SK-N-MC (cell line): ENCODE measurements at places on chromosomes 5 and 9.

DNA sequence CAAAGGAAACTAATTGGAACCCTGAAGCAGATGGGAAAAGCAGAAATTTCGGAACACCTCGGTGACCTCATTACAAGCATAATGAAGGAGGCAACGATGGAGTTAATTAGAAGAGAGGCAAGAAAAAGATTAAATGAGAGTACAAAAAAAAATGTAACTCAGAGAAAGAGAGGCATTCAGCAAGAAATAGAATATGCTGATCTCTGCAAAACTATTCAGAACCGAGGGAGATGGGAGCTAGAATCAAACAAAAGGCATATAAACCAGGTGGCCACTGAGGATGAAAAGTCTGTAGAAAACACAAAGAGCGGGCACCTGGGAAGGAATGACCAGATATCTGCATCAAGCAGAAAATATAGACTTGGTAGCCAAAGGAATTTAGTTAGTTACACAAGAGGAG lies 118.9 kb downstream of the CETN3 start:
- no peak for DNase-seq

- DNase-seq, result no peak
Observed at GRCh38 chr5:96823900-96824380, 16.2 kb upstream of the ERAP1 start.

- DNase-seq, result peak; percentile 16
Observed at GRCh38 chr5:146962801-146963355, 84.3 kb upstream of the PPP2R2B start.

- DNase-seq, result no peak
Observed at GRCh38 chr5:11785771-11786352, 118.4 kb downstream of the CTNND2 start.

DNA sequence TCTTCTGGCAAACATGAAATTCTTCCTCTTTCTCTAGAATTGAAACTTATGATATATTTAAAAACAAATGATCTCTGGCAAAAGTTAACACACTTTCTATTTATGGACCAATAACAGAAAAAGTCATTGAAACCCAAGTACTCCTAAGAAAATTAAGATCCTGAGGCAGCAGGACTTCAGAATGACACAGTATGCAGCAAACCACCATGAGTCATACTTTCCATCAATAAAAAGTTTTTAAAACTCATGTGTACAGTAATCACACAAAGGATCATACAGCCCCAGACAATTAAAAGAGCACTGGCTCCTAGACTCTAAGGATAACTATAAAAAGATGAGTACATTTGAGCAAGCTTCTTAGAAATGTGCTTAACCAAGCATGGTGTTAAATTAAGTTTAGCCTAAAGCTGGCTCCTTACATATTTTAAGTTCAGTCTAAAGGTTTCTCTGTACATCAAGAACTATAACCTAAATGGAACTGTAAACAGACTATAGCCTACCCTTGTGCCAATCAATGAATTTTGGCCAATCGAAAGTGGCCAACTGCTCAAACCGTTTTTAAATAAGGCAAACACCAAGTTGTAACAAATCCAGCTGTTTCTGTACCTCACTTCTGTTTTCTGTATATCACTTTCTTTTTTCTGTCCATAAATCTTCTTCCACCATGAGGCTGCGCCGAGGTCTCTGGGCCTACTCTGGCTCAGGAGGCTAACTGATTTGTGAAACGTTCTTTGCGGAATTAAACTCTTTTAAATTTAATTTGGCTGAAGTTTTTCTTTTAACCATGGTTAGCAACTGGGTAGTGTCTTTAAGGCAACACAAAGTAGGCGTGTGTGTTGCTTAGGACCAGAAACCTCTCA lies 232.1 kb upstream of the PIK3R1 start:
- peak; percentile 83 for DNase-seq

DNA sequence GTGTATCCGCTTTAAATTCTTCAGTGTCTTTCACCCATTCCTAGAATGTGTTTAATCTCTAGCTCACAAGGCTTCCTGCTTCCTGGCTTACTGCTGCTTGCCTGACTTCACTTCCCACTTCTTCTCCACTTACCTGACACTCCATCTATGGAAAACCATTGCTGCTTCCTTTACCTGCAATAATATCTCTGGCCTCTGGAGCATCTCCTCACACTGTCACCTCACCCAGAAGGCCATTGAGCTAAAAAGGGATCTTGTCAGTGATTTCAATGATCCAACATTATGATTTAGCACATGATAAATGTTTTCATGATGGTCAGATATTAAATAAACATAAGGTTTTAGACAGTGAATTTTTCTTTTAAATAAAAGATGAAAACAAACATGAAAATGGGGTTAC lies 281.1 kb downstream of the MRPS30 start:
- DNase-seq, result no peak

GRCh38 chr9:127195976-127196825 lies 68.4 kb upstream of the GARNL3 start:
- no peak for DNase-seq
